ENCODE measurements at places on chromosomes 13 and 19.

- peak; percentile 51 for DNase-seq
Measured at GRCh38 chr13:85314686-85315085, 484.5 kb downstream of the SLITRK6 start.

- no peak for DNase-seq
Measured at GRCh38 chr13:66189986-66190385, 1040.2 kb downstream of the PCDH9 start.

- no peak for DNase-seq
Measured at GRCh38 chr13:31322702-31323405, 123.1 kb downstream of the B3GLCT start.

- DNase-seq, result peak; percentile 88
Measured at GRCh38 chr19:40270362-40271089, 14.6 kb downstream of the AKT2 start.

- DNase-seq, result no peak
Measured at GRCh38 chr13:111534751-111535522, 214.5 kb downstream of the TEX29 start.

- no peak for DNase-seq
Measured at GRCh38 chr19:28556371-28556770, 656.6 kb downstream of the UQCRFS1 start.

DNA sequence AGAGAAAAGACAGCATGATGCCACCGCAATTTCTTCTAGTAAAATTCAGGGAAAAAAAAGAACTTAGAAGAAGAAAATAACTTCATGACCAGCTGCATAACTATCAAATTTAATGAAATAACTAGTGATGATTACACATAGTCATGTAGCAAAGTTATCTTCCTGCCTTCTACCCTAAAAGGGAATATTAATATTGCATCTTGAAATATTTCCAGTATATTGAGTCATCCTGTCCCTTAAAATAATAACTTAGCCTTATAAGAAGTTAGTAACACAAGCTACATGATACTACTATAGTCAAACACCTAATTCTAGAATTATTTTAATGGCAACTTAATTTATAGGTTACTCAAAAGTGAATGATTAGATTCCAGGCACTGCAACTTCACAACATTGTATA lies 289.2 kb downstream of the KLF12 start:
- DNase-seq, result no peak

DNA sequence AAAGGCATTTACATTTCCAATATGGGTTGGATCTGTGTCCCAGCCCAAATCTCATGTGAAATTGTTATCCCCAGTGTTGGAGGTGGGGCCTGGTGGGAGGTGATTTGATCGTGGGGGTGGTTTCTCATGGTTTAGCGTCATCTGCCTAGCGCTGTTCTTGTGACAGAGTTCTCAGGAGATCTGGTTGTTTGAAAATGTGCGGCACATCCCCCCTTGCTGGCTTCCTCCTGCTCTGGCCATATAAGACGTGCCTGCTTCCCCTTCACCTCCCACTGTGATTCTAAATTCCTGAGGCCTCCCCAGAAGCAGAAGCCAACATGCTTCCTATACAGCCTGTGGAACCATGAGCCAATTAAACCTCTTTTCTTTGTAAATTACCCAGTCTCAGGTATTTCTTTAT lies 126.2 kb upstream of the FNDC3A start:
- no peak for DNase-seq

GRCh38 chr13:110479648-110480047 lies 81.9 kb downstream of the RAB20 start:
- no peak for DNase-seq

- no peak for DNase-seq
Measured at GRCh38 chr19:38666663-38667511, 19.4 kb downstream of the ACTN4 start.

GRCh38 chr13:68708336-68708908 lies 1399.2 kb upstream of the ATXN8OS start:
- DNase-seq, result no peak

DNA sequence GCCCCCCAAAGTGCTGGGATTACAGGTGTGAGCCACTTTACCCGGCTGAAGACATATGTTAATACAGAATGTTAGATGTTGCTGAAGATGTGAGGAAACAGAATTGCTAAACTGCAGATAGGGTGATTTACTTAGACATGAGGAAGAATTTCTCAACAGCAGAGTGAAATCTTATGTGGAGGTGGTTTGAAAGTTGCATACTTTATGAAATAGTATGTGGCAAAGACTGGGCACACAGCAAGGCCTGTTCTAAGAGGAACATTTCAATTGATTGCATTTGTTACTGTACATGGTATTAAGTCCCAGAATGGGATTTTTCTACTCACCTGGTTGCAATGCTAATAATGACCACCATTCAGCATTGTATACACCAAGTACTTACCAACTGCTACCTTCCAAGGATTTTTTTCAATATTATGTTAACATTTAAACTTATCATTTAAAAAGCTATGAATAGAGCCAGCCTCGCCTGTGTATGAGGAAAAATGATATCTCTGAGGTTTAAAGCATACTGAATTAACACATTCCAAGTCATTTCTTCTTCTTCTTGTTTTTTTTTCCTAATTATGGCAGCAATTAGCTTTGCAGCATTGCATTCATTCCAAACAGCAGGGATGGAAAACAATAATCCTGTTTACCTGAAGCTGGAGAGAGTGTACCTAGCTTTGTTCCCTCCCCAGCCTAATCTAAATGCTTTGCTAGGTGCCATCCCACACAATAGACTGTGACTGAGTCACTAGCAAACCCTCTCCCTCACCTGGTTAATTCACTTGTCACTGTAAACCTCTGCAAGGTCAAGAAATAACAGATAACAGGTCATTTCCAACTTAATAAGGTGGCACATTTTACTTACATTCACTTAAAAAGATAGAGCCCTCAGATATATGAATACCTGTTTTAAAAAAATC lies 19.4 kb upstream of the KLF5 start:
- no peak for DNase-seq

- no peak for DNase-seq
Measured at GRCh38 chr19:13604902-13605586, 98.8 kb upstream of the CACNA1A start.

- no peak for DNase-seq
Measured at GRCh38 chr19:13100841-13101589, 1.6 kb downstream of the LYL1 start.

DNA sequence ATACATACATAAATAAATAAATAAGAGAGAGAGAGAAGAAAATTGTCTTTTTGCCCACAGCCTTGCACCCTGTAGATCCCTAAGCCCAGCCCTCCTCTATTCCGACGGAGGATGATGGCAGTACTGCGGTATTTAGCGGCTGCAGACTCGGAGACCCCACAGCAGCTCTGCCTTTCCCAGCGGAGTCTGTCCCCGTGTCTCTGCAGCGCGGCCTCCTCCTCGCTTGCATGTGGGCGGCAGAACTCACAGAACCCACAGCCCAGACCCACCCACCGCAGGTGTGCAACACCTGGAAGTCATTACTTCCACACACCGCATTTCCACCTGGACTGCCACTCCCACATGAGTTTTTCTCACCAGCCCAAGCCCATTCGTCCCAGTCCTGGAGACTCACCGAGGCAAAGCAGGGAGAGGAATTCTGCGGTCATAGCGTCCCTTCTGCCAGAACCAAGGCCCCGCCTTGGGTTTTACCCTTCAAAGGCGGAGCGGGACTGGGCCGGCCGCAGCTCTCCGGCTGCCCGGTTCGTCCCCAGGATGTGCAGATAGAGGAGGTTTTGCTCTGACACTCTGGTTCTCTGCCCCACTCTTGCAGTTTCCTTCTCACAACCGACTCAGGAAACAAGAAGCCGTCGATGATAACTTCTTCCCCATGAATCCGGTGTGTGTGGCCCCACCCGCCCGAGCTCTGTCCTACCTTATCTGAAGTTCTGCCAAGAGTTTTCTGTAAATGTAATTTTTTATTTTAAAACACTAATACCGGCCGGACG lies at the start of gene VSTM1:
VSTM1 (minus strand) TSS at position 548 of the 767 bp plus-strand sequence; CDS start at position 428, 120 bp downstream.
- DNase-seq, result no peak

- DNase-seq, result no peak
Measured at GRCh38 chr13:39776439-39776838, 121.0 kb downstream of the COG6 start.
